CD4-positive, CD25-positive, alpha-beta regulatory T cell (primary cell): ENCODE measurements at places on chromosomes 6 and 20.
A peak's percentile ranks its signal among the peaks of the same experiment; 100 is the strongest.

GRCh38 chr6:93176070-93176469, 243.3 kb downstream of the EPHA7 start:
- no peak for DNase-seq

- DNase-seq: no peak
Observed at GRCh38 chr6:77678048-77678447, 25.2 kb downstream of the MEI4 start.

- DNase-seq: peak; percentile 48
Observed at GRCh38 chr6:7723041-7723447, 2.9 kb upstream of the BMP6 start.

DNA sequence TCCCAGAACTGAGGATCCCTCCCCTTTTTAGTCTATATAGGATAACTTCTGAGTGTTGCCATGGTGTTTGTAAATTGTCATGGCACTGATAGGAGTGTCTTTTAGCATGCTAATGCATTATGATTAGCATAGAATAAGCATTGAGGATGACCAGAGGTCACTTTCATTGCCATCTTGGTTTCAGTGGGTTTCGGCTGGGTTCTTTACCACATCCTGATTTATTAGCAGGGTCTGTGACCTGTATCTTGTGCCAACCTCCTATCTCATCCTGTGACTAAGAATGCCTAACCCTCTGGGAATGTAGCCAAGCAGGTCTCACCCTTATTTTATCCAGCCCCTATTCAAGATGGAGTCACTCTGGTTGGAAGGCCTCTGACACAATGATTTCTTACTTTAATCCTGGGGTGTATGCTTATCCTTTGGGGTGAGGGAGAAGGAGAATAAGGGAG, 19.6 kb downstream of the WFDC2 start:
- no peak for DNase-seq

- DNase-seq: no peak
Observed at GRCh38 chr6:116373940-116374339, 3.2 kb downstream of the DSE start.

DNA sequence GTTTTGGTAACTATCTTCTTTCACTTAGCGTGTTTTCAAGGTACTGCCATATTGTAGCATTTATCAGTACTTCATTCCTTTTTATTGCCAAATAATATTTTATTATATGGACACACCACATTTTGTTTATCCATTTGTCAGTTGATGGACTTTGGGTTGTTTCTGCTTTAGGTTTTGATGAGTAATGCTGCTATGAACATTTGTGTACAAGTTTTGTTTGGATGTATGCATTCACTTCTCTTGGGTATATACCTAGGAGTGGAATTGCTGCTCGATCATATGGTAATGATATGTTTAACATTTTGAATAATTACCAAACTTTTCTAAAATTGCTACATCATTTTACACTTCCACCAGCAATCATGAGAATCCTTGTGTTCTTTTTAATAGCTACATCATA, 6.4 kb upstream of the SLC22A7 start:
- DNase-seq: no peak

DNA sequence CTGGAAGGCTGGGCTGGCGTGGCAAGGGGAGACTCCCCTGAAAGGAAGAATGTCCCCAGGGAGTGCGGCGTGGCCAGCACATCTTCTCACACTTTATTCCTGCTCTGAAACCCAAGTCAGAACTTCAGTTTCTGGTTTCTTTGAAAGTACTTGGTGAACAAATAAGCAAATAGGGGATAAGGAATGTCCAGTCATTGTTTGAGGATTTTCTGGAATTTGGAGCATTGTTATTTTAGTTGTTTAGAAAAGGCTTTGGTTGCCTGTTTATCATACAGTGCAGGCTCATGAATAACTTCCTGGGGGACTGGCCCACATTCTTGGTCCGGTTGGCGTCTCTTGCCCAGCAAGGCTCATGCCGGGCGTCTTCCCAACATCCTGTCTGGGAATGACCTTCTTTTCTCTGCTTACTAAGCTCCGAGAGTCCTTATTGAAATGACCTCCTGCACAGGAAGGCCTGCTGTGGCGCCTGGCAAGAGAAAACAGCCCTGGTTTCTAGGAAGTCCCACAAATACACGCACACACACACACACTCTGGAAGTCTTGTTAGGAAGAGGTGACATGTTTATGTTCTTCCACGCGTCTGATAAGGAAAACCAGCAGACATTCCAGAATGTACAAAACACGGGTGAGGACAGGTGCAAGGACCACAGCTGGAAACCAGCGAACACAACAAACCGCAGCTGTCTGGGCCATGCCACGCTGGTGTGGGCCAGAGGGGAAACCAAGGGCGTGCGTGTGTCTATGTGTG, 71.9 kb downstream of the TMEM170B start:
- DNase-seq: no peak

- no peak for DNase-seq
Observed at GRCh38 chr20:39893003-39893685, 795.9 kb downstream of the MAFB start.

- no peak for DNase-seq
Observed at GRCh38 chr6:4224067-4224978, 88.9 kb upstream of the ECI2 start.

DNA sequence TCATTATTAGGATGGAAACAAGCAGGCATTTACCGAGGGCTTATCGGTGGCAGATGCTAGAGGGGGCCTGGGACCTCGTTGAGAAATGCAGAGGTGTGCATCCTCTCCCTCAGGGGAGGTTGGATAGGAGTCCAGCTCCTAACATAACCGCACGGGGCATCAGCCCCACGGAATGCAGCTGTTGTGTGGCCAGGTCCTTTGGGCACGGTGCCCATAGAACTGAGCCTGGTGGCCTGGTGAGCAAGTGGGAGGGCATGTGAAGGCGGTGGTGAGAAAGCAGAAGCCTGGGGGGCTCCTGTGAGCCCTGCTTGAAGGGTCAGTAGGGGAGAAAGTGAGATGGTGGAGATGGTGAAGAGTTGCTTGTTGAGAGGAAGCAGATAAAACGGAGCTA, 143.7 kb downstream of the CDH26 start:
- no peak for DNase-seq

- DNase-seq: no peak
Observed at GRCh38 chr6:110352563-110353262, 5.4 kb downstream of the METTL24 start.

GRCh38 chr6:144460327-144461095, 175.4 kb downstream of the UTRN start:
- DNase-seq: no peak

DNA sequence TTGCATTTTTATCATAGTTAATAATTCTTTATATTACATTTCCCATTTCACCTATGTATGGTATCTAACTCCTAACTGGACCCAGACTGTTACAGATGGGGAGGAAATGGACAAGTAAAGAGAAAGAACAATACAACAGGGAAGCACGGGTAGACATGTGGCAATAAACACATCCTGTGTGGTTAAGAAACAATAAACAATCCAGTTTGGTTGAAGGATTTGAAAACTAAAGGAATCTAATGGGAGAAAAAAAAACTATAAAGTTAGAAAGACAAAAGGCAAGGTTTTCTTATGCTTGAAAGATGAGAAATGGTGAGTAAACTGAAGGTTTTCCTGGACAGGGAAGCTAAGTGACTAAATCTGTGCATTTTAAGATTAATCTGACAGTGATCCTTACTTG, 34.9 kb upstream of the ALDH8A1 start:
- DNase-seq: no peak

DNA sequence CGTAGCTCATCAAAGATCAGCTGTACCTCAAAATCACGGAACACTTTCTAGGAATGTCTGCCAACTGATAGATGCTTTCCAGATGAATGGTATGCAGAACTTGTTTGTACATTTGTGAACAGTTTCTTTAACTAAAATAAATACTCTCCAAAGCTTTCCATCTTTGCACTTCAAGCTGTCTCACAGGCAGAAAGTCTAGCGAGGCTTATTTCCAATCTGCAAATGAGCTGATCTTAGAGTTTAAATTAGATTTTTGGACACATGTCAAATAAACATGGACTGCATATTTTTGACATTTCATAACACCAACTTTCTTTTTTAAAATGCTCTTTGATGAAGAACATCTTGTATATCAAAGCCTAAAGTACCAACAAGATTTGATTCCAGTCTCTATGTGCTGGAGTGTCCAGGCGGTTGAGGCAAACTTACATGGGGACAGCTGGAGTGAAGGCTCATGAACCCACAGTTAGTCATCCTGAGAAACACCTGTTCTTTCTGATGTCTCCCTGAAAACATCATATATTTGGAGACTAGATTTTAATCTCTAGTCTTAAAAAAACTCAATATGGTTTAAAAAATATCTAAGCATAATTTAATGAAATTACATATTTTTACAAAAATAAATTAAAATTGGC, 268.6 kb upstream of the AGPAT4 start:
- DNase-seq: no peak

- no peak for DNase-seq
Observed at GRCh38 chr6:30102414-30102969, 10.4 kb downstream of the TRIM31 start.

DNA sequence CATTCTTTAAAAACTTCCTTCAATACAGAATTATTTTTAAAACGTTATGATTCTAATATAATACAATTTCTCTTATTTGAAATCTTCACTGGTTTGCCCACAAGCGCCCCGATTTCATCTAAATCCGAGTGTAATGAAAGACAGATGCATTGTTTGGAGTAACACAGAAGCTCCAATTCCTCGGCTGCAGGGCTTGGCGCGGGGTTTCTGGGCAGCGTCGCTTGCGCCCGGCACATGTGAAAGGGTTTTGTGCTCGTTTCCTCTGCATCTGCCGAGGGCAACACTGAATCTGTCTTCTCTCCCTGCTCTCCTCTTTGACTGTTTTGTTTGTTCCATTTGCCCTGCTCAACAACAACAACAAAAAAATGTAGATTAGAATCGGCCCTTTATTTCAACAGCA, 248.6 kb upstream of the QKI start:
- DNase-seq: no peak

GRCh38 chr6:103210686-103211085, 1649.0 kb downstream of the HACE1 start:
- no peak for DNase-seq

- no peak for DNase-seq
Observed at GRCh38 chr6:5318617-5319272, 57.4 kb downstream of the FARS2 start.

DNA sequence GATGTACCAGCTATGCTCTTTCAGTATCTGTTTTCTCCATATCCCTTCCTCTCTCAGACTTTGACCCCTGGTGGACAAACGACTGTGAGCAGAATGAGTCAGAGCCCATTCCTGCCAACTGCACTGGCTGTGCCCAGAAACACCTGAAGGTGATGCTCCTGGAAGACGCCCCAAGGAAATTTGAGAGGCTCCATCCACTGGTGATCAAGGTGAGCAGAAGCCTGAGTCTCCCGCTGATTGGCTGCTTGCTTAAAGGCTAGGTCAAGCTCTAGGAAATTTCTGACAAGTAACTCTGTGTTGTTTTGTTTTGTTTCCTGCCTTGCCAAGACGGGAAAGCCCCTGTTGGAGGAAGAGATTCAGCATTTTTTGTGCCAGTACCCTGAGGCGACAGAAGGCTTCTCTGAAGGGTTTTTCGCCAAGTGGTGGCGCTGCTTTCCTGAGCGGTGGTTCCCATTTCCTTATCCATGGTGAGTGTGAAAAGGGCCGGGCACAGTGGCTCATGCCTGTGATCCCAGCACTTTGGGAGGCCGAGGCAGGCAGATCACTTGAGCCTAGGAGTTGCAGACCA, 28.6 kb downstream of the C6orf89 start:
- peak; percentile 4 for DNase-seq

DNA sequence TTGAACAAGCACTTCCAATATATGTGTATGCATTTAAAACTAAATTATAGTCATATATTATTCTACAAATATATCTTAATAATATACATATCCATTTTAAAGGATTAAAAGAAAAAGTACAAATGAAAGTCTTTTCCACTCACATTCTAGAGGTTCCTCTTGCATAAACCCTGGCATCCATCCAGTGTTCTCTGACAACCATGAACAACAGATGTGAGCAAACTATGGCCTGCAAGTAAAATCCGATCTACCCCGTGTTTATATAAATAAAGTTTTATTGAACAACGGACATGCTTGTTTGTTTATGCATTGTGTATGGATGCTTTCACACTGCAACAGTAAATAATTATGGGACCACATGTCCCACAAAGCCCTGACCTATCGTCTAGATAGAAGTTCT, 1122.3 kb downstream of the EPHA7 start:
- no peak for DNase-seq

DNA sequence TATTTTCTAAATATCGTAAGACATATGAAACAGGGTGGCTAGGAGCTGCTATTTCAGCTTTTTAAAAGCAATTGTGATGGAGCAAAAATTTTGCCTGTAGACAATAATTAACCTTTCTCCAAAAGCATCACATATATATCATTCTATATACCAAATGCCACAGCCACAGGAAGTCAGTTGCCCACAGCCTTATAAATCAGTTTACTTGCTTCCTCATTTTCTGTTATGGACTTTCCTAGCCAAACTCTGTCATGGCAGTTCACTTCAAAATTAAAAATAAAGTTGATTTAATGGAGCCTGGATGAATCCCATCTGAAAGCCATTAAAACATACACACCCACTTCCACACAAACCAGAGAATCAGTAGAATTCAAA, 93.4 kb upstream of the NHSL1 start:
- no peak for DNase-seq

DNA sequence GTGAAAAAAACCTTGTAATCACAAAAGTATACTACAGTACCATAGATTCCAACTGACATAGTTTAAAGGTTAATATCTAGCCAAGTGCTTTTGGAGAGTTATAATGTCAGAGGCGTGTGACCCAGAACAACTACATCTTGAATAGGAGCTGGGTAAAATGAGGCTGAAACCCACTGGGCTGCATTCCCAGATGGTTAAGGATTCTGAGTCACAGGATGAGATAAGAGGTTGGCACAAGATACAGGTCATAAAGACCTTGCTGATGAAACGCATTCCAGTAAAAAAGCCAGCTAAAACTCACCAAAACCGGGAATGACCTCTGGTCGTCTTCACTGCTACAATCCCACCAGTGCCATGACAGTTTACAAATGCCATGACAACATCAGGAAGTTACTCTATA, 22.4 kb upstream of the KIAA0408 start:
- no peak for DNase-seq

- DNase-seq: no peak
Observed at GRCh38 chr6:47932575-47932974, 150.7 kb downstream of the OPN5 start.

GRCh38 chr6:139372326-139373153, 1.9 kb downstream of the CITED2 start:
- no peak for DNase-seq

DNA sequence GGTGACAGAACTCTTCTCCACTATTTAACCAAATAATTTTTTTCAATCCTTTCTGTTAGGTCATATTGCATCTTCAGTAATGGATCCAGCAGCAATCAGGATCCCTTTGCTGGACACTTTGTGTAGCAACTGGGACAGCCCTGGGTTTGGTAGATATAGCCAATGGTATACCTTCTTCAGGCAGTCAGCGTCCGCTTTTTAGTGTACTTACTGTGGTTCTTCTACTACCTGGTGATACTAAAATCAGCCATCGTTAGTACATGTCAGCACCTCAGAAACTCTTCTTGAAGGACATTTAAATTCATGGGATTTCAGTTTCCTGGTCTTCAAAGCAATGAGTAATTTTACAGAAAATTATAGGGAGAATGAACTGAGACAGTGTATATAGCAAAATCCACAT, 93.5 kb downstream of the ADGRG6 start:
- no peak for DNase-seq
